ENCODE measurements at places on chromosomes 16 and 17.

DNA sequence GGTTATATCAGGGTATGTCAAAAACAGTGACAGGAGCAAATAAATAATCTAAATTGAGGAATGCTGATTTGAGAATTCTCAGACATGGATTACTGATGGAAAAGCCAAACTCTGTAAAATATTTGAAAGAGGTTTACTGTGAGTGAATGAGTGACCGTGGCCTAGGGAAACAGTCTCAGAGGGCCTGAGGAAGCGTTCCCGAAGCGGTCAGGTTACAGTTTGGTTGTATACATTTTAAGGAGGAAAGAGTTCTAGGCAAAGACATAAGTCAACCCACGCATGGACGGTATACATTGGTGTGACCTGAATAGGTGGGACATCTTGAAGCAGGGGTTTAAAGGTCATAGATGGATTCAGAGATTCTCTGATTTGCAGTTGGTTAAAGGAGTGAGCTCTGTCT is 771.7 kb downstream of the KCNJ18 start:
- DNase-seq, result no peak
- H3K27ac ChIP-seq, result no peak overlapping the region
- no peaks in the 10 kb centered on the region for H3K4me1 ChIP-seq
- no peaks in the 10 kb centered on the region for H3K27me3 ChIP-seq

- H3K27ac ChIP-seq, result peak overlapping the region; percentile 99
- H3K4me3 ChIP-seq, result peak overlapping the region; percentile 66
- DNase-seq, result no peak
- no peaks in the 10 kb centered on the region for H3K27me3 ChIP-seq
Observed at GRCh38 chr17:2391597-2392251, 9.1 kb downstream of the MNT start.

- peaks cover 16% of the 10 kb centered on the region for H3K4me1 ChIP-seq
- H3K27ac ChIP-seq, result no peak overlapping the region
- peaks cover 9% of the 10 kb centered on the region for H3K27me3 ChIP-seq
- no peak for DNase-seq
Observed at GRCh38 chr17:73706428-73706827, 62.2 kb upstream of the SDK2 start.

DNA sequence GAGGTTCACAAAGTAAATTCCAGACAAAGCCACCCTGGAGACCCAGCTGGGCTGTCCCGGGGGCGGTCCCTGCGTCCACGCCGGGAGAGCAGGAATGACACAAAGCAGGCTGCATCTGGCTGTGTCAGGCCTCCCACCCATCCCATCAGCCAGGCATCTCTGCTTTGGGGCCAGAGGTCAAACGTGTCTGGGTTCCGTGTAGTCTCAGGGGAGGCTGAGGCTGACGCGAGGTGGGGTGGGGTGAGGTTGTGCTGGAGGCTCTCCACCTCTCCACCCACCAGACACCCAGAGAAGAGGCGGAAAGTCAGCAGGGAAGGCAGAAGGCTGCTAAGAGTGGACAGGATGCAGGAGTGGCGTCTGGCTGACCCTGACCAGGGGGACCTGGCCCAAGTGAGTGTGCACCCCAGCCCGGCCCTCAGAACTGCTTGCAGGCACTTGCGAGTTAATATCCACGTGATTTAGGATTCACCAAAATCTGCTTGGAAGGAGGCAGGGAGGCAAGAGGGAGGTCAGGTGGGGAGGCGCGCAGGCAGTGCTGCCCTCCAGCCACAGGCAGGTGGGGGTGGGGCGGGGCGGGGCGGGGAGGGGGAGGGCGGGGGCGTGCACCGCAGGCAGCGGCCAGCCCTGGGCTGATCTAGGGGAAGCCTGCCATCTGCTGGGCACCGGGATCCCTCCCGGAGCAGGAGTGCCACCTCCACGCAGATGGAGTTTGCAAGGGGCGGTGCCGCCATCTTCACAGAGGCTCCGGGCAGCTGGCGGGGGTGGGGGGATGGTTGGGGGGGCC is 44.3 kb downstream of the TBC1D16 start:
- no peak overlapping the region for H3K4me3 ChIP-seq
- no peaks in the 10 kb centered on the region for H3K27me3 ChIP-seq
- peaks cover 31% of the 10 kb centered on the region for H3K4me1 ChIP-seq
- no peak overlapping the region for H3K27ac ChIP-seq
- H3K36me3 ChIP-seq, result no peaks in the 10 kb centered on the region
- DNase-seq, result peak; percentile 83

GRCh38 chr16:23132775-23133463 is 16.3 kb downstream of the USP31 start:
- no peak overlapping the region for H3K4me3 ChIP-seq
- H3K4me1 ChIP-seq, result no peaks in the 10 kb centered on the region
- no peak overlapping the region for H3K27ac ChIP-seq
- DNase-seq, result no peak
- no peaks in the 10 kb centered on the region for H3K36me3 ChIP-seq
- no peaks in the 10 kb centered on the region for H3K27me3 ChIP-seq

- no peak overlapping the region for H3K4me3 ChIP-seq
- peaks cover 99% of the 10 kb centered on the region for H3K4me1 ChIP-seq
- peak overlapping the region; percentile 97 for H3K27ac ChIP-seq
- DNase-seq, result no peak
- no peaks in the 10 kb centered on the region for H3K27me3 ChIP-seq
Observed at GRCh38 chr16:81796035-81796434, 16.9 kb downstream of the PLCG2 start.

DNA sequence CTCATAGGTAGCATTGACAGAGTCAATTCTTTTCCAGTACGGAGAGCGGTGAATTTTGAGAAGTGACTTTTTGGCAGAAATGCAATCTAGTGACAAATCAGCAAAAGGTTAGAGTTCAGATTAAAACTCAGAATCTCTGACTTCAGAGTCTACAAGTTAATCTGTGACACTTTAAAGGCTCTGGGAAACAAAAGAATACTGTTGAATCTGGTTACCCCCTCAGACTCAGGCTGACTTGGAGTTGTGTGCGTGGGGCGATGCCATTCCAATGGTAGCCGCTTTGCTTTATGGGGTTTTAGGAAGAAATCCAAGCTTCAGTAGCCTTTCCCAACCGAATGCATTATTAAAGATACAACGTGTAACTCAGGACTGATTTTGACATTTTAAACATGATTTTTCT is 118.2 kb downstream of the CDH13 start:
- no peaks in the 10 kb centered on the region for H3K36me3 ChIP-seq
- H3K4me3 ChIP-seq, result no peak overlapping the region
- H3K4me1 ChIP-seq, result peaks cover 2% of the 10 kb centered on the region
- H3K27ac ChIP-seq, result no peak overlapping the region
- peaks cover 7% of the 10 kb centered on the region for H3K27me3 ChIP-seq
- DNase-seq, result no peak

- no peak overlapping the region for H3K27ac ChIP-seq
- DNase-seq, result no peak
- H3K4me3 ChIP-seq, result no peak overlapping the region
- H3K36me3 ChIP-seq, result no peaks in the 10 kb centered on the region
- H3K27me3 ChIP-seq, result no peaks in the 10 kb centered on the region
- no peaks in the 10 kb centered on the region for H3K4me1 ChIP-seq
Observed at GRCh38 chr17:78498848-78499247, 78.3 kb downstream of the DNAH17 start.

- H3K4me1 ChIP-seq, result no peaks in the 10 kb centered on the region
- DNase-seq, result no peak
- no peaks in the 10 kb centered on the region for H3K36me3 ChIP-seq
- no peaks in the 10 kb centered on the region for H3K27me3 ChIP-seq
- H3K27ac ChIP-seq, result no peak overlapping the region
Observed at GRCh38 chr17:63378411-63379375, 67.4 kb downstream of the CYB561 start.

- peaks cover 75% of the 10 kb centered on the region for H3K4me1 ChIP-seq
- no peak for DNase-seq
- peak overlapping the region; percentile 68 for H3K27ac ChIP-seq
- no peaks in the 10 kb centered on the region for H3K36me3 ChIP-seq
- H3K27me3 ChIP-seq, result no peaks in the 10 kb centered on the region
Observed at GRCh38 chr16:11621539-11621919, 34.8 kb upstream of the LITAF start.

DNA sequence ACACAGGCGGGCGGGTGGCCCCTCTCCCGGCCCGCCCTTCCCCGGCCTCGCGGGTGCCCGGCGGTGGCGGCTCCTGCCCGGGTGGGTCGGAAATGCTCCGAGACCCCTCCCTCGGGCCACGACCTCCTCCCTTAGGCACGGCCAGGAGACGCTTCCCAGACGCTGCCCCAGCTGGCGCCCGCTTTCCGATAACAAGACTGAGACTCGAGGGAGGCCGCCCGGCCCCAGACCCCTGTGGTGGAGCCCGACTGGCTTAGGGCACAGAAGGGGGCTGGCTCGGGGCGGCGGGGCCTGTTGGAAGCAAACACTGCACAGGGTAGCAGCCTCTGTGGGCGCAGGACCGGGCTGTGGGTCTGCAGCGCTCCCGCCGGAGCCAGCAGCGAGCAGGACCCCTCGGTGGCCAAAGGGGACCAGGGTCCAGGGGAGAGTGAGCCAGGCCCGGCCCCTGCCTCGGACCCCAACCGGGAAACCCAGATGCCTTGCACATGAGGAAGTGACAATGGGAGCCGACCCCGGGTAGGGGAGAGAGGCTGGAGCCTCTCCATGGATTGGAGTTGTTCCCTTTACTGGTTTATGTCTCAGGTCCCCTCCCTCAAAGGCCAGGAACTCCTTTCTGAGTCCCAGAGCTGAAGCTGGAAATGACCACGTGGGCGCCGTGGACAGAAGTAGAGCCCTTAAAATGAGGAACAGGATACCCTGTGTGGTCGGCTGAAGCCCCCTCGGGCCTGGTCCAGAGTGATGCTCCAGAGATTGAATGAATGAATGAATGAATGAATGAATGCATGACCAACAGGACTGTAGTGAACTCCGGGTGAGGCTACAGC is 19.8 kb upstream of the ADCY7 start:
- H3K36me3 ChIP-seq, result no peaks in the 10 kb centered on the region
- no peak overlapping the region for H3K27ac ChIP-seq
- no peaks in the 10 kb centered on the region for H3K27me3 ChIP-seq

GRCh38 chr17:31536451-31536850 is 145.0 kb downstream of the RAB11FIP4 start:
- peak overlapping the region; percentile 28 for H3K4me3 ChIP-seq
- H3K36me3 ChIP-seq, result peaks cover 3% of the 10 kb centered on the region
- no peak for DNase-seq
- H3K4me1 ChIP-seq, result peaks cover 80% of the 10 kb centered on the region

DNA sequence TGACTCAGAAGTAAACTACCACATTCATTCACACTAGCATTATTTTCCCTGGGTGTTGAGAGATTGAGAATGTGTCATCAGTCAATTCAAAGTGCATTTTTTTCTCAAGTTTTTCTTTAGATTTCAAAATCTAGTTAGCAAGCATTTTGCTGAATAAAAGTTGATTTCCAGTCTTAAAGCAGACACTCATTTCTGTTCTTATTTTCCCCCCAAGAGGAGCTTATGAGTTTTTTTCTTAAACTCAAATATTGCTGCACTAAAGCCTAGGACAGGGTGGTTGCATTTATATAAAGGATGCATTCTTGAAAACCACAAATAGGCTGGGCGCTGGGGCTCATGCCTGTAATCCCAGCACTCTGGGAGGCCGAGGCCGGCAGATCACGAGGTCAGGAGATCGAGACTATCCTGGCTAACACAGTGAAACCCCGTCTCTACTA is 15.3 kb downstream of the CDH3 start:
- no peak overlapping the region for H3K4me3 ChIP-seq
- H3K4me1 ChIP-seq, result no peaks in the 10 kb centered on the region
- H3K36me3 ChIP-seq, result no peaks in the 10 kb centered on the region
- no peak for DNase-seq
- no peaks in the 10 kb centered on the region for H3K27me3 ChIP-seq
- H3K27ac ChIP-seq, result no peak overlapping the region

GRCh38 chr16:80585764-80586163 is 45.0 kb downstream of the DYNLRB2 start:
- H3K4me3 ChIP-seq, result no peak overlapping the region
- no peak overlapping the region for H3K27ac ChIP-seq
- H3K36me3 ChIP-seq, result no peaks in the 10 kb centered on the region

- H3K4me3 ChIP-seq, result no peak overlapping the region
- no peak for DNase-seq
- no peaks in the 10 kb centered on the region for H3K27me3 ChIP-seq
- no peak overlapping the region for H3K27ac ChIP-seq
Observed at GRCh38 chr17:2450016-2450650, 49.3 kb upstream of the MNT start.

- peak; percentile 37 for DNase-seq
- H3K36me3 ChIP-seq, result no peaks in the 10 kb centered on the region
- H3K27me3 ChIP-seq, result no peaks in the 10 kb centered on the region
- H3K27ac ChIP-seq, result no peak overlapping the region
- H3K4me1 ChIP-seq, result no peaks in the 10 kb centered on the region
Observed at GRCh38 chr17:16873174-16874035, 98.5 kb downstream of the TNFRSF13B start.

- H3K27me3 ChIP-seq, result peaks cover 23% of the 10 kb centered on the region
- H3K27ac ChIP-seq, result no peak overlapping the region
- no peak overlapping the region for H3K4me3 ChIP-seq
- H3K4me1 ChIP-seq, result peaks cover 13% of the 10 kb centered on the region
- no peak for DNase-seq
Observed at GRCh38 chr17:50029185-50029584, 26.7 kb upstream of the ITGA3 start.

- peaks cover 2% of the 10 kb centered on the region for H3K36me3 ChIP-seq
- H3K27me3 ChIP-seq, result no peaks in the 10 kb centered on the region
- H3K4me1 ChIP-seq, result peaks cover 7% of the 10 kb centered on the region
Observed at GRCh38 chr17:28087743-28088142, 45.3 kb downstream of the NLK start.

GRCh38 chr17:63443053-63443452 is 3.1 kb downstream of the CYB561 start:
- no peak for DNase-seq
- H3K36me3 ChIP-seq, result no peaks in the 10 kb centered on the region
- H3K4me1 ChIP-seq, result peaks cover 42% of the 10 kb centered on the region
- no peak overlapping the region for H3K27ac ChIP-seq
- H3K27me3 ChIP-seq, result no peaks in the 10 kb centered on the region

DNA sequence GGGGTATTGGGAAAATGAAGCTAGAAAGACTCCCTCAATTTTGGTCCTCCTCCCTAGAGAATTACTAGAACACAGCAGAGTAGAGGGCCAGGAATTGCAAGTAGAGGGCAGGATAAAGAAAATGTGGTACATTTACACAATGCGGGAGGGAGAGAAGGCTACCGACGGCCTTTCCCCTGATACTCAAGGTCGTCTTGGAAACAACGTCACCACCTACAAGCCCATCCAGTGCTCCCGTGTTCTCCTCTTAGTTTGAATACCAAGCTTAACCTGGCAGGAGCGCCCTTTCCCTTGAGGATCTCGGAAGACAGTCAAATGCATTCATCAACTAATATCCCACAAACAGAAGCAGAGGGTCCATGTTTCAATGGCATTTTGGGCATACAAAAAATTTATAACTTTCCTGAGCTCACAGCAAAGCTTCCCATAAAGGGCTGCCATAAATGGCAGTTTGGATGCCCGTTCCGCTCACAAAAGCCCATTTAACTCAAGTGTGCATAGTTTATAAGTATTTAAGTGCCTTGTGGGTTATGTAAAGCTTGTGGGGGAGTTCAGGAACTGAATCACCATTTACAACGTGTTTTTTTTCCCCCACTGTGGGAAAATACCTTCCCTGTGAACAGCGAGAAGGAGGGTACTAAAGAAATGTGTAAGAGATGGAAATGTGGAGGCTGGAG is 414.6 kb downstream of the SLC39A11 start:
- no peaks in the 10 kb centered on the region for H3K36me3 ChIP-seq
- H3K27me3 ChIP-seq, result no peaks in the 10 kb centered on the region
- no peak for DNase-seq
- no peak overlapping the region for H3K4me3 ChIP-seq

GRCh38 chr16:81652798-81653505 is 126.1 kb upstream of the PLCG2 start:
- H3K27me3 ChIP-seq, result no peaks in the 10 kb centered on the region
- no peak overlapping the region for H3K27ac ChIP-seq
- no peaks in the 10 kb centered on the region for H3K4me1 ChIP-seq
- no peak for DNase-seq
- H3K36me3 ChIP-seq, result peaks cover 60% of the 10 kb centered on the region

Data from B cell (primary cell).